ENCODE measurements at places on chromosomes 3 and 15.

GRCh38 chr3:141234283-141234682 lies 2.7 kb downstream of the PXYLP1 start:
- DNase-seq, result no peak

GRCh38 chr3:71189480-71189879 lies 394.0 kb downstream of the FOXP1 start:
- DNase-seq, result no peak

DNA sequence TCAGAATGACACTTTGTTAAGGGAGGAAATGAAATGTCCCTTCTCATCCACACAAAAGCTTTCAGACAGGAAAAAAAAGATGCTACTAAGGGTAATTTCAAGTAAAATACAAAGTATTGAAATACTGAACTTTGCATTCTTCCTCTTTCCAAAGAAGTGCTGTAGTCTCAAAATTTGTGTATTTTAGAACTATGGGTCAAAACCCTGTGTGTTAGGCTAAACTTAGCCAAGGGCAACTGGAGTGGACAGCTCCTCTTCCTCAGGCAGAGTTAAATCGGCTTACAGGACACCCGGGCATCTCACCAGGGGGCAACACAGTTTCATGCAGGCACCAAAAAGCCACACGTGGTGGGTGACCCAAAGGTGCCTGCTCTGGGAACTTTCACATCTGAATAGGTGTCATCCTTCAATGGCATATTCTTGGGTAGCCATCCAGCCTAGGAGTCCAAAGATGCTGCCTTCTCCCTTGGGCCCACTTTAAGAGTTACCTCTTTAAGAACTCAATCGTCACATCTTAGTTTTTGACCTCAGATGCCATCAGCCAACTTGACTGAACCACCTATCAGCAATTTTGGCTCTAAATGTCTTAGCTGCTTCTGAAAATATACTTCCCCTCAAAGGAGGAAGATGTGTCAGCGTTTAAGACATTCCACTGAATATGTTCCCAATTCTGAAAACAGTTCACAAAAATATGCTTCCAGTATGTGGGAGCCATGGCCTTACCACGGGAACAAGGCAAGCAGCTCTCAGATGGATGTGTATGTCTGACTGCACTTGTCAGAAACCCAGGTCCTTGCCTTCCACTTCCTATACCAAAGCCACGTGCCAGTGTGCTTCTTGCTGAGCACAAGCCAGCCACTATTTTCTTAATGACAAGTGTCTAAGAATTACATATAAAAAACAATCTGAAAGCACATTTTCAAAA lies 32.2 kb upstream of the MUC13 start:
- DNase-seq, result no peak

- DNase-seq, result no peak
These were observed 97.3 kb downstream of the NPAP1 start for GRCh38 chr15:24772686-24773373.

DNA sequence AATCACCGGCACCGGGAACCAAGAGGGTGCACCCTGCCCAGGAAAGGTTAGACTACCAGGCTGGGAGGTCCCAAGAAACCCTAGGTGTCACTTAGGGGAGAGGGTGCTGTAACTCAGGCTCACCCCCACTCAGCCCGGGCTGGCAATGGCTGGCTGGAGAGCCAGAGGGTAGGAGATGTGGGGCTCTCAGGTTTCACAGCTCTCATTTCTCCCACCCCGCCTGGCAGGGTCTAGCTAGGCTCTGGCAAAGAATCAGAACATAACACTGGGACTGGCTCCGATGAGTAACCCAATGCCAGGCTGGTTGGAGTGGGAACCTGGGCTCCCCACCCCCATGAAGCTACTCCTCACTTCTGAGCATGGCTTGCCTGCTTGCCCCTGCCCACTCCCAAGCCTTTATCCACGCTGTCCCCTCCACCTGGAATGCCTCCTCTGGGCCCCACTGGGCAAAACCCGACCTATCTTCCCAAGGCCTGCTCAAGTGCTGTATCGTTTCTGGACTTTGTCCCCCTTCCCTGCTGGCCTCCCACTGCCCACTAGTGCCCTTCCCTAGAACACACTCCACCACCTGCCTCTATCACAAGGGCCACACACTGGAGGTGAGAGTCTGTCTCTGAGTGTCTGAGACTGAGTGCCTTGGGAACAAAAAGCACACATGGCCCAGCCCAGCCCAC lies 2.0 kb downstream of the CIB2 start:
- peak; percentile 52 for DNase-seq

GRCh38 chr15:50933341-50933740 lies 24.9 kb downstream of the AP4E1 start:
- DNase-seq, result no peak

DNA sequence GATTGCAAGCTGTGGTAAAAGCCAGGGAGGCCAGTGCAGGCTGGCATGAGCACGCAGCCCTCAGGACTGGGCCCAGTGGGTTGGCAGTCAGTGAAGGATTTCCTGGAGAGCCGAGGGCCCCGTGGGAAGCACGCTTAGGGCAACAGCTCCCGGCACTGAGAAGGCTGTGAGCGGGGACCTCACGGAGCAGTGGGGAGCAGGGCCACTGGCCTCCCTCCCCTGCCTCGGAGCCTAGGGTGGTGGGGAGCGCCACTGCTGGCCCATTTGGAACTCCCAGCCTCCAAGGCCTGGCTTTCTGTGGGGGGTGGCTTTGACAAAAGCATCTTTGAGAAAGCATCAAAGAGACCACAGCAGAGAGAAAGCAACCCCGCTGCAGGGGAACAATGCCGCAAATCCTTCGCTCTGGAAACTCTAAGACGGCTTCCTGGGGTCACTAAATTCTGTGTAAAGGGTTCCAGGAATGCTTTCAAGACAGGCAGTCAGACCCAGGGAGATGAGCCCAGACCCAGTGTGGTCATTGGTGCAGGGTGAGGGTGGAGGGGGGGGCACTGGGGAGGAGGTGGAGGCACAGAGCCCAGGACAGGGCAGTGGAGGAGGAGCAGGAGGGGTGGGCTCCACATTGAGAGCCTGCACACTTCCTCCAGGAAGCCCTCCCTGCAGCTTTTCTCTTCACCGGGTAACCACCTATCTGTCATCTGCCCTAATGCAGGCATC lies 9.5 kb upstream of the APBA2 start:
- no peak for DNase-seq

GRCh38 chr3:42508562-42508961 lies 6.1 kb downstream of the VIPR1 start:
- no peak for DNase-seq

GRCh38 chr3:40024526-40024925 lies 215.1 kb downstream of the MYRIP start:
- no peak for DNase-seq

GRCh38 chr15:83764201-83764838 lies 110.4 kb downstream of the ADAMTSL3 start:
- no peak for DNase-seq

- DNase-seq, result no peak
These were observed 281.9 kb upstream of the ICE2 start for GRCh38 chr15:60760646-60761504.

All from NCI-H2029 treated with DMSO at 0.1 percent for 48 hours (cell line).